Neural crest cell (in vitro differentiated cells): ENCODE measurements at places on chromosomes 7 and 10. TPM values are rescaled to one million over a fixed set of nuclear protein-coding genes. Genes with fewer than 3 reads are reported as not detected.
A peak's percentile ranks its signal among the peaks of the same experiment; 100 is the strongest.

Gene ANKRD61
- total RNA-seq: 0.70 and 0.80 TPM in 2 replicates

Gene PDE1C
- 0.26 and 1.1 TPM in 2 replicates for total RNA-seq

Gene PVRIG
- total RNA-seq: not detected in 2 replicates

Gene STEAP1B
- total RNA-seq: 9.5 and 10.8 TPM in 2 replicates

Gene SORCS1
- total RNA-seq: 8.2 and 9.1 TPM in 2 replicates

Gene MYOZ1
- total RNA-seq: 0.16 and 0.18 TPM in 2 replicates

DNA sequence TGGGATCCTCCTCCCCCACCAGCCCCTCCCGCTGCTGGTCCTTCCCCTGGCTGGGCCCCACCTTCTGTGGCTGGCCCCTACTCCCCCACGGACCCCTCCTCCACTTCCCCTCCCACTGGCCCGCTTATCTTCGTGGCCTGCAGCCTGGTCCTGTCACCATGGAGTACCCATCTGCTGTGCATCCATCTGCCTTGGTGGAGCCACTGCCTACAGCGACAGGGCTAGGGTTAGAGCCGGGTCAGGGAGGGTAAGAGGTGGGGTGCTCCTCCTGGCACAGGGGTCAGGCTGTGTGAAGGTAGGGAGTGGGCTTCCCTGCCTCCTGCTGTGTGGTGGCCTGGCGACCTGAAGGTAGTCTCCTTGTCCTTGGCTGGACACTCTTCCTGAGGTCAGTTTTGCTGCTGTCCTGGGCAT lies 5.2 kb downstream of the ADCY1 start:
- no peak for DNase-seq
- H3K4me3 ChIP-seq: no peak overlapping the region
- no peaks in the 10 kb centered on the region for H3K36me3 ChIP-seq
- H3K27me3 ChIP-seq: peaks cover 29% of the 10 kb centered on the region
- peaks cover 12% of the 10 kb centered on the region for H3K4me1 ChIP-seq

DNA sequence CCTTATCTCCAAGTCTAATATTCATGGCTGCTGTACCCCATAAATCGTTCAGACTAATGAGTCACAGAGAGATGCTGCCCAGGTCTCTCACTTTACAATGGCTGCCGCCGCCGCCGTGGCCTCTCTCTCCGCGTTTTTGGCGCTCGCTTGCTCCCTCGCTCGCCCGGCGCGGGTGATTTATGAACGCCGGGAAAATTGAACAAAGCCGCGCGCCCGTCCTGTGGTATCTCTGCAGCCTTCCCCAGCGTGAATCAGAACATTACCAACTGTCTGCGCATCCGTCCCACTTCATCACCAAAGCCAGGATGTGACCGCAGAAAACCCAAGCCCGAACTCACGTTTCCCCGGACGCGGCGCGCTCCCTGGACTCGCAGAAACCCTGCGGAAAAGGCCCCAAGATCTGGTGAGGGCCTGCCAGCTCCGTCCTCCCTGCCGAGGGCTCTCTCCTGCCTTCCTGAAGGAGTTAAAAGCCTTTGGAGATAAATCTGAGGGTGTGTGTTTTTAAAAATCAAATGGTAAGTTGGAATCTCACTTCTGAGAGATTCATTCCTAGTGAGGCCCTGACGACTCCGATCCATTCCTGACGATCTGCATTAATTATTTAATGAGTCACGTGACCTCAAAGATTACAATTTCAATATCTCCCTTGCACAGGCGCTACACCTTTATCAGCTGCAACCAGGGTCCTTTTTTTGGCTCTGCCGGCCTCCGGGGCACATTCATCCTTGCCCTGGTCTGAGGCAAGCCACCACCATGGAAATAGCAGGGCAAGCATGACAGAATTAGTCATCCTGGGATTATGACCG lies 6.3 kb downstream of the HOXA4 start:
- H3K27me3 ChIP-seq: peaks cover 100% of the 10 kb centered on the region
- peaks cover 22% of the 10 kb centered on the region for H3K4me1 ChIP-seq
- no peak for DNase-seq
- peak overlapping the region; percentile 83 for H3K4me3 ChIP-seq
- no peaks in the 10 kb centered on the region for H3K36me3 ChIP-seq

DNA sequence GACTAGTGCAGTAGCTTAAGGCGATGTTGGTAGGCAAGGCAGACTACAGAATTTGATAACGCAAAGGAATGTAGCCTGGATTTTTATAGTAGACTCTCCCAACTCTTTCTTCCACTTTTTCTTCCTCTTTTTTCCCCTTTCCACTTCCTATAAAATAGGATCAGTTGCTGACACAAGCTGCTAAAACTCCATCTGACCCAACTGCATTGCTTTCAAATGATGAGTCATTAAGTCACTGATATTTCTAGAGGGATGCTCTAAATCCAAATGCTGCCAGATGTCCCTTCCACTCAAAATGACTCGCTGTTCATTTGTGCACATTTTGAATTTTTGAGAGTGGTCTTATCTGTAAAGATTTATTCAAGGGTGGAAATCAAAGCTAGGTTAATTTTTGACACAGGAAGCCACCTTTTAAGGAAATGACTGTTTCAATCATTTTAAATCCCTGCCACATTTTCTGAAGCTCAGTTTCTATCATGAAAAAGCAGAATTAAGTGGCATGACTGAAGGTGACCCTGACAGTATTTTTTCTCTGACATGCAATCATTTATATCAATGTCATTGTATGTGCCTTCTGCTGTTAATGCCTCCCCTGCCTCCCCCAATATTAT lies 25.8 kb upstream of the SFMBT2 start:
- peaks cover 17% of the 10 kb centered on the region for H3K4me1 ChIP-seq
- H3K27me3 ChIP-seq: no peaks in the 10 kb centered on the region
- no peak for DNase-seq
- H3K4me3 ChIP-seq: no peak overlapping the region
- H3K27ac ChIP-seq: no peak overlapping the region
- peaks cover 1% of the 10 kb centered on the region for H3K36me3 ChIP-seq

- no peaks in the 10 kb centered on the region for H3K36me3 ChIP-seq
- DNase-seq: peak; percentile 32
- no peak overlapping the region for H3K4me3 ChIP-seq
- no peaks in the 10 kb centered on the region for H3K27me3 ChIP-seq
These were observed 177.9 kb downstream of the RPS24 start for GRCh38 chr10:78211561-78212051.

GRCh38 chr7:95469187-95469586 lies 16.6 kb upstream of the ASB4 start:
- no peak overlapping the region for H3K27ac ChIP-seq
- no peaks in the 10 kb centered on the region for H3K27me3 ChIP-seq
- H3K36me3 ChIP-seq: no peaks in the 10 kb centered on the region
- no peak for DNase-seq

DNA sequence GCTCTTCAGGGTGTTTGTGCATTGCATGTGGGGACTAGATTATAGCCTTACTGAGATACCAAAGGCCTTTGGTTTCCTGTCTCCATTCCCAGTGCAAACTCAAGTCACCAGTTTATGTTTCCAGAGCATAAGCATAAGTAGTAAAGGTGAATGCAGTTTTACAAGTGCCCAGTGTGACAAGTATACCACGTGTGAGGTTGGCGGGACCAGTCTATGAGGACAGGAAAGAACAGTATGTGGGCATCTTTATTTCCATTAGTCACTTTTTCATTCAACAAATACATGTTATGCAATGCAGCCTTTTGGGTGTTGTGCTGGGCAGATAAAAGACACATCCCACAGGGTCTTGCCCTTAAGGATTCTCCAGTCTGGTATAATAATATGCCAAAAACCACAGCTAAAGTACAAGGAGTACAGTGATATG lies 146.5 kb downstream of the ARID5B start:
- H3K27ac ChIP-seq: no peak overlapping the region
- H3K4me1 ChIP-seq: peaks cover 76% of the 10 kb centered on the region
- H3K4me3 ChIP-seq: peak overlapping the region; percentile 14

DNA sequence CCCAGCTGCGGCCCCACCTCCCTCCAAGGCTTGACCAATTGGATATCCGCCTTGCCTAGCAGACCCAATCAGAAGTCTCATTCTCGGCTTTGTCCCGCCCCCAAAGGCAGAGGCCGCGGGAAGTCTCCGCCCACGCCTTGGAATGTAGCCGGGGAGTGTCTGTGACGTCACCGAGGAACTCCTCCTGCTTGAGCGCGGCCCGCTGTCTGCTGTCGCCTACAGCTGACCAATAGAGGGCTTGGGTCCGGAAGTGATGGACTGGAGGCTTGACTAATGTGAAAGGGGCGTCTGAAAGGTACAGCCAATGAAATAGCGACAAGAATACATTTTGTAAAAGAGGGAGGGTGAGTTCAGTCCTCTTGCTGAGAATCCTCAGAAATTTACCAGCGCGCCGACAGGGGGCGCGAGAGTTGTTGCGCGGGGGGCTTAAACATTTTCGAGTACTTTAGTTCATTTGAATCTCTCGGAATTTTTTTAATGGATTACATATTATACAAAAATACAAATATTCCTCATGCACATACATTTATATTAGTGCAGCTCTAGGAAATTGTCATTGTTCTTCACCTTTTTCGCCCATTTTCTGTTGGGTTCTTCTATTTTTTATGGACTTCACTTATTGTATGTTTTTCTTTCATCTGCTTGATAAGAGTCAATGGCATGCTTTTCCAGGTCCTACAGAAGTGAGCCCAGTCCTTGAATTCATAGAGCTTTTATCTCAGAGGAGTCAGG lies 376 bp upstream of the CREB3L2 start:
- no peak overlapping the region for H3K27ac ChIP-seq
- peaks cover 35% of the 10 kb centered on the region for H3K4me1 ChIP-seq
- peak; percentile 100 for DNase-seq

GRCh38 chr7:154425271-154425670 lies 373.1 kb downstream of the DPP6 start:
- no peaks in the 10 kb centered on the region for H3K36me3 ChIP-seq
- H3K27me3 ChIP-seq: no peaks in the 10 kb centered on the region

DNA sequence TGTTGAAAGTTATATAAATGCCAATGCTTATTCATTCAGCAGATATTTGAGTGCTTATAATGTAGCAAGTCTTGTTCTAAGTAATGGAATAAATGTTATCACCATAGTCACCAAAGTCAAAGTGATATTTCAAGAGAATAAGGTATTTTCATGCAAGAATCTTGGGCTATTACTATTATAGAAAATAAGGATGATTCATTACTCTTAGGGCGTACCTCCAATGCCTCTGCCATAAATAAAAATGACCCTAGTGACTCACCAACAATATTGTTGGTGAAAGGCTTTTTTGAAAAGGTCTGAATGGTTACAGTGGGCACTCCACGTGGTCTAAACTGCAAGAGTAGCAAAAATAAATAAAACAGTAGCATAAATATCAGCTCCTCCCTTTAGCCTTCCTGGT lies 68.4 kb downstream of the RALA start:
- no peak for DNase-seq
- no peak overlapping the region for H3K4me3 ChIP-seq
- H3K4me1 ChIP-seq: no peaks in the 10 kb centered on the region
- peaks cover 17% of the 10 kb centered on the region for H3K36me3 ChIP-seq

DNA sequence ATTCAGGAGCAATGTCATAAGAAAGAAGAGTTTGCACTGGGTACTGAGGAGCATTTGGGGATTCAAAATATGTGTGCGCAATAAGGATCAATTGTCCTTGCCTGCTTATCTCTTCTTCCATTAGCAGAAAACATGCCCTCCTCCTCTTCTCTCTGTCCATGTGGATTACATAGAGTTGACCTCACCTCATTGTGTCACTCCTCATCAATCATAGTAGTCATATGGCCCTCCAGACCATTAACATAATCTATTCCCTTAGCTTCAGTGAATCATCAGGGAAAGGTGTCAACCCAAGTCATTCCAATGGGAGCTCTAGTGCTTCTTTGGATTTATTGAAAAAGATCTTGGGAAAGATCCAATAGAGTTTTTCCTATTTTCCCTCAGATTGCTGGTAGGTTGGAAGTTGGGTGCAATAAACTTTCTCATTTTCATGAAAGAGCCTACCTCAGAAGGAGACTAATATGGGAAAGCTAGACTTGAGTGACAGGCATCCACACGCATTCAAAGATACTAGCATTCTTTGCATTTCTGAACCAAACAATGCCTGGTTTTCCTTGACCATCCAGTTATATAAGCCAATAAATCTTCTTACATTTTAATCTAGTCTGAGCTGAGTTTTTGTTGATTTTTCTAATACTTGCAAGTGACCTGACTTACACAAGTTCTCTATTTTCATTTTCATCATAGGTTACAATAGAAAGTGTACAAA lies 71.5 kb upstream of the FAM13C start:
- H3K36me3 ChIP-seq: no peaks in the 10 kb centered on the region
- DNase-seq: no peak

DNA sequence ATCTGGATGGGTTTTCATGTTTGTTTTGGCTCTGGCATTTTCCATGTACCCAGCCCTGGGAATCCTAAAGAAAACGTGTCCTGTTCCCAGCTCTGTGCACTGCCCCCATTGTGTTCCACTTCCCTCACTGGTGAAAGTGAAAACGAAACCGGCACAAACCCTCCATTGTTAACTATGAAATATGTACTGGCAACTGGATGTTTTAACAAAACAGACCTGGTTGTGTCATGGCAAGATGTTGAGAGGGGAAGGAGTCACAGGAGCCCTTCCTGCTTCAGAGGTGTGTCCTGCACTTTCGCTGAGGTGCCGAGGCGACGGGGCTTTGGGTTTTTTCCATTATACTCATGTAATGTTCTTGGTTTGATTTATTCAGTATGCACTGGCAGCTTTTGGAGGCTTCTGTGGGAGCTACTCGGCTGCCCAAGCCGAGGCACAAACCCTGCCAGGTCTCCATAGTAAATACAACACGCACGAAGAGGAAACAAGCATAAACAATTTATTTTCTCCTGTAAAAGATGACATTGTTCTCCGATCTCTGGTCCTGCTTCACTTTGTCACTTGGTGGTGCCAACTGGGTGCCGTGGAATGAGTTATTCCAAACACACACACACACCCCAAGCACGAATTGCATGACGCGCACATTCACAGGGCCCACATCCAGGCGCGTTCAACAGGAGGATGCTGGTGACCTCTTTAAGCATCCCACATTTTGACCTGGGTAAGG lies 118.2 kb downstream of the CDK6 start:
- DNase-seq: no peak
- H3K4me3 ChIP-seq: peak overlapping the region; percentile 44
- H3K36me3 ChIP-seq: peaks cover 5% of the 10 kb centered on the region
- H3K27ac ChIP-seq: peak overlapping the region; percentile 92

DNA sequence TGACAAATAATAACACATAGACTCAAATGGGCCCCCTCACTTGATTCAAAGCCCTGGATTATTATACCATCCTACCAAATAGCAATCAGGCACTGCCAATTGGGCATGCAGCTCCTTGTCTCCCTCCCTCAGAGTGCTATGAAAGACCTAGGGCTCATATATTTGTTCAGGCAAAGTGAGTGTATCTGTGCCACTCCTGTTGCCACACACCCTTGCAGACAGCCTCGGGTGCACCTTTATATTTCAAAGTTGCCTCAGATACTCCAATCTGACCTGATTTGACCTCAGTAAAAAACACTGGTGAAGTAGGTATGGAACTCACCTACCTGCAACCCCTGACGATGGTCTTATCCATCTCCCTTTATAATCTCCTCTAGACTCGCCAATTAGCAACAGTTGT lies 3.0 kb upstream of the NAMPT start:
- no peak overlapping the region for H3K27ac ChIP-seq
- no peaks in the 10 kb centered on the region for H3K36me3 ChIP-seq
- peaks cover 18% of the 10 kb centered on the region for H3K4me1 ChIP-seq
- no peaks in the 10 kb centered on the region for H3K27me3 ChIP-seq
- no peak for DNase-seq
